ENCODE measurements at places on chromosomes 1 and 21.

DNA sequence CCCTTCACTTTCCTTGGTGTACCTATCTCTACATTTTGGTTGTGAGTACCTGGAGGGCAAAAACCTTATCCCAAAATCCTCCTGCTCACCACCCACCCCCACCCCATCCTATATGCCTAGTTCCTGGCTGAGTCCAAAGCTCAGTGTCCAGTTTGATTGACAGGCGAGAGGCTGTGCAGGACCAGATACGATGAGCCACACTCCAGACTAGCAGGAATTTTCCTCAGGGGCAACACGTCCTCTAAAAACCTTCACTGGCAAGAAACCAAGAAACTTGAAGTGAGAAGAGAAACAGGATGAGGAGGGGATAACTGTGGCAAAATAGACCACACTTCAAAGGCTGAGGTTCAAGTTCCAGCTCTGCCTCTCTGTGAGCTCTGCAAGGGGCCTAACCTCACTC is 1.1 kb upstream of the SLAMF8 start:
- DNase-seq, result no peak

DNA sequence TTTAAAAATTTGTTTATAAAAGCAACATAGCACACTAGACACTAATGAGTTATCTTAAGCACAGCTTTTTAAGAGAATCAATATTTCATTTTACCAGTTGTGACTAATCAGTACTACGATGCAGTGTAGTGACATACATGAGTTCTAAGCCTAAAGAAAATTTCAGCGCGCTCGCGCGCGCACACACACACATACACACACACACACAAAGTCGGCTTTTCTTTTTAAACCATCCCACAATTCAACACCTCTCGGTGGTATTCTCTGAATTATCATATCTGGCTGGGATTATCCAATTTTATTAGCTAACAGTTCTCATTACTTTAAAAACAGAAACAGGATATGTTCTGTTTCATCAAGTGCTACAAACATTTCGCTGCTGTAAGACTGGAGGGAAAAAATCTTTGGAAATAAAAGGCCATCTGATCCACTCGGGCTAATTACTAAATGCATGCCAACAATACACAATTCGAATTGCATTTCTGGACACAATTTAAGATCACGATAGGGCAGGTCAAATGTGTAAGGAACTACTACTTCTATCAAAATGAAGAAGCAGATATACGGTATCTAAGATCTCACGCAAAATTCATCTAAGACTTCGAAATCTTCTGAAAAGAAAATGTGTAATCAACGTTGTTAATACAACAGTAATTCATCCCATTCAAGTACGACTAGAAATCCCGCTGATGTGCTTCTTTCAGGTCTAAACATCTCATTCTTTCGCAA is 1.2 kb downstream of the TUT4 start:
- peak; percentile 53 for DNase-seq

- peak; percentile 23 for DNase-seq
Measured at GRCh38 chr1:162187687-162188276, 118.3 kb downstream of the NOS1AP start.

GRCh38 chr1:224092601-224093000 is 21.3 kb upstream of the FBXO28 start:
- no peak for DNase-seq

DNA sequence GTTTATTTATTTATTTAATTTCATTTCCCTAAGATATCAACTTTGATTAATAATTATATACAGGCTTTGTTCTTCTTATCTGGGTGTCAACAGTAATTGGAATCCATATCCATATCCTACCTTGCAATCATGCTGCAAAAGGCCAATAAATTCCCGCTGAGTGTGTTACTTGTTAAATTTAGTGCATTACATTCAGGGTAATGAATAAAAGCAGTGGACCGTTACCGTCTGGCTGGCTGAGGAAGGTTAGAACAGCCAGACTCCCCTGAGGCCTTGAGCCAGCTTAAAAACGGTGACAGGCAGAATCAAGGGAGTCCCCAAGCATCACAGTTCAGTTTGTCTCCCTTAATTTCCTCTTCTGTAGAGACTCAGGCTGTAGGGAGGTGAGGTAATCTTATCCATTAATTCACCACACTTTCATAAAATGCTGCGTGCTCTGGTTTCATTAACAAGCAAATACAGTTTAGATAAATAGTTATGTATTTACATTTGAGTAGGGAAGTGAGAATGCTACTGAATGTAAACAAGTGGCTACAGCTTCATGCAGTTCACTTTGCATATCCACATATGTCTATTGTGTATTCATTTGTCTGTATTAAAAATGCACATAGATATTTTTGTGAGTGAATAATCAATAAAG is 888.2 kb upstream of the CXADR start:
- DNase-seq, result no peak

DNA sequence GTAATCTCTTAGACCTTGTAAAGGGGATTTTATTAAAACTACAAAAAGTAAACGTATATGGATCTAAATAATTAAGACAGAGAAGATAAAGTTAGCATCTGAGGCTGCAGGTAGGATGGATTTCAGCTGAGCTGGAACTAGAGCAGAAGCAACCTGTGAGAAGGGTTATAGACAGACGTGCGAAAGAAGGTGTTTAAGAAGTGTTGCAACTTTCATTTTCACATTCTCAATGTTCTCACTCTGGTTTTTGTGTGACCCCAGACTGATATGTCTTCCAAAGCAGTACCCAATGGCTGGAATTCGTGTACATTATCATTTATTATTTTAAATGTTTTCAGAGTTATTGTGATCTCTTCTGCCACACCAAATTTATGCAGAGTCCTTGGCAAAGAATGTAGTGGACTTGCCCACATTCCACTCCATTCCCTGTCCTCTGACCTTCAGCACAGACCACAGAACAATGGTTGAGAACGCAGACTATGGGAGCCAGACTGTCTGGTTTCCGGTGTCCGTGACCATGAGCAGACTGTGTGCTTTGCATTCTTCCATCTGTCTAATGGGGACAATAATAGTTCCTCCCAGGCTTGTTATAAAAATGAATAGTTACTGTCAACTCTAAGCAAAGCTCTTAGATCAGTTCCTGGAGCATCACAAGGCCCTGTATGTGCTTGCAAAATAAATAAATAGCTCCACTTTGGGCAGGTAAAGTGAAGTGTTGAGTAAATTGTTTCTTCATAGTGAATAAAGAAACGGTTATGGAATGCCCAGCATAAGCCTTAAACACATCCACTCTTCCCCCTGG is 140.6 kb upstream of the SAMSN1 start:
- DNase-seq, result no peak
